Colonic mucosa (tissue), 4 donors: ENCODE measurements at places on chromosomes 3 and 15.

GRCh38 chr3:54376939-54377578 lies 254.7 kb downstream of the CACNA2D3 start:
- no peak for DNase-seq

DNA sequence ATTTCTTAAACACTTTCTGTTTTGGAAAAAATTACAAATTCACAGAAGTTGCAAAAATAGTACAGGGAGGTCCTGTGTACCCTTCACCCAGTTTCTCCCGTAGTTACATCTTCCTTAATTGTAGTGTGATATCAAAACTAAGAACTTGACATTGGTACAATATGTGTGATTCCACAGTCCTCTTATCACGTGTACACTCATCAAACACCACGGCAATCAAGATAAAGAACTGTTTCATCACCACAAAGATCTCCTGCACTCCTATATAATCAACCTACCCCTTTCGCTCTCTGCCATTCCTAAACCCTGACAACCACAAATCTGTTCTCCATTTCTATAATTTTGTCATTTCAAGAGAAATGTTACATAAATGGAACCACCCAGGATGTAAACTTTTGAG lies 31.4 kb downstream of the POMGNT2 start:
- DNase-seq: no peak

DNA sequence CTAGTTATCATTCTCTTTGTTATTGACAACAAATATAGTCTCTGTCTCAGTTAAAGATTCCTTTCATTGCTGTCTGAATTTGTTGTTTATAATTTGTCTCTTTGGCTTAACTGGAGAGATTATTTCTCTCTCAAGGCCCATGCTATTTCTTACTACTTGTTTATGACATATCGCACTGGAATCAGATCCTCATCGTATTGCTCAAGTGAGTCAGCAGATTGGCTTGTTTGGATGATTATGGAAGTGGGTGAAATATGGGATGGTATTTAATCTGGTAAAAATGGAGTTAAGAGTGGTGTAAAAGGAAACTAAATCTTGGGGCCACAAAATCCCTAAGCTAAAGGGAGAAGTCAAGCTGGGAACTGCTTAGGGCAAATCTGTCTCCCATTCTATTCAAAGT lies 613.1 kb downstream of the SI start:
- no peak for DNase-seq

- no peak for DNase-seq
These were observed 19.8 kb downstream of the SYNM start for GRCh38 chr15:99124641-99125040.

DNA sequence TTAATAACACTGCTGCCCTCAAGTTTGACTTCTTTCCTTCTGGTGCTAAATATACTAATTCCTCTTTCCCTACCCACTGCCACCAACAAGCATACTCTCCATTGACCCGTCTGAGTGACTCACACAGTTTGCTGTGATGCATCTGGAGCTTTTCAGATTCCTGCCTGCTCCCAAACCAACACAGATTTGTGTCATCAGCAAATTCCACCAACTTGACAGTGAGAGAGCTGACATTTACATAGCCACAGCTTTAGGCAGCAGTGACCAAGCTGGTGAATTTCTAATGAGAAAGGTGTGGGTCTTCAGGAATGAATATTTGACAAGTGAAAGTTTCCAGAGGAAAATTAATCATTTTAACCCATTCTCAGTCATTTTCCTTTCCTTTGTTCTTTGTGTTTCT lies 96.5 kb upstream of the PRICKLE2 start:
- no peak for DNase-seq

DNA sequence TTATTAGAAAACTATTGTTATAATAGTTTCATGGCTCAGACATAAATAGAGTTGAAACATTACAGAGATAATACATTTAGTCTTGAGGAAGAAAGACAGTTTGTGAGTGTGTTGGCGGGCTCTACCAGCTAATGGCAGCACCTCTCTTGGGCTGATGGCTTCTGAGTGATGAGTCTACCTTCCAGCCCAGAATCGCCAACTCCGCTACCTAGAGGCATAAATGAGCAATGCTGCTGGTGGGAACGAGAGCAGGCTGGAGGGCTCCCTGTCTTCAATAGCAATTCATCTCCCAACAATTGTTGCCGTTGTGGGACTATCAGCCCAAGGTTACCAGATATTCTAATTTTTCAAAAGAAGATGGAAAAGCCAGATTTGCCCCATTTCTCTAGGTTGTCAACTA lies 388.7 kb downstream of the FOXP1 start:
- no peak for DNase-seq

DNA sequence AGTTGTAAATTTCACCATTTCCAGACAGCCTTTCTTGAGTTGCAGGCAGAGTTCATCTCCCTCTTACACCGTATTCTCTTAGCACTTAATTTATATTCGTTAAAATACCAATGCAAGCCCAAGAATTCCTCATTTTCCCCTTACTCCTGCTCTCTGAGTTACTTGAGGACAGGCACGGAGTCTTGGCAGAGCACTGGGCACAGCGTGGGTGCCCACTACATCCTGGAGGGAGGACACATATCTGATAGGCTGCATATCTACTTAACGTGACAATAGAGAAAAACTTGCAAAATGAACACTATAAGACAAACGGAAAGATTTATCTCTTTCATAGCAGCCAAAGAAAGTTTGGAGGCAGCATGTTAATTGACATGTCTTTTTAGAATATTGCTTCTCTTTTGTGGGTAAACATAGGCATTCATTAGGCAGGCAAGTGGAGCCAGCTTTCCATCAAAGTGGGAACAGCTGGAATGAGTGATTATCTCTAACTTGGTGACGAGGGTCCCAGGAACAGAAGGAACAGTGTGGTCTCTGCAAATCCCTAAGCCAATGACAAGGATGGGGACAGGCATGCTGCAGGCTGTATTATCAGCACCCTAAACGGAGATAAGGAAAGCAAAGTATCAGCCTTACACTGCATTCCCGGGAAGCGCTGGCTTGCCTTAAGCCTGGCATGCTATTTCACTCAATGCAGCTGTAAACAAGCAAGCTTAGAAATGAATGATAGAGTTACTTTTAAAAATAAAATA lies 116.5 kb downstream of the RTP4 start:
- DNase-seq: no peak

GRCh38 chr3:59717679-59718205 lies 667.9 kb upstream of the CFAP20DC start:
- no peak for DNase-seq

DNA sequence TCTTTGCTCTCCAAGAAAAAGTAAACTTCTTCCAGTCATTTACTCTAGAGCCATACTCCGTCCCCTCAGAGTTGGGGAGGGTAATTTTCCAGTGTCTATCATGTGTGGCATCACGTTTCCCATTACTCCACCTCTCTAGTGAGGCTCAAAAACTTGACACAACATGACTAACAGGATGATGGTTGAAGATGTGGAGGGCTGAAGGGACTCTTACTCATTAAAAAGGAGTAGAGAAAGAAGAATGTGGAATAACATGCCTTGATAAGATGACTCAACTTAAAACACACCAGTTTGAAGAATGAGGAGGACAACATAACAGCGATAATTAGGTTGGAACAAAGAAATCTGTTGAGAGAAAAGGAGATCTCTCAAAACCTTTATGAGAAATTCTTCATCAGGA lies 894.3 kb downstream of the OTOL1 start:
- no peak for DNase-seq

- DNase-seq: no peak
These were observed 41.2 kb downstream of the MYO5C start for GRCh38 chr15:52254391-52254790.

DNA sequence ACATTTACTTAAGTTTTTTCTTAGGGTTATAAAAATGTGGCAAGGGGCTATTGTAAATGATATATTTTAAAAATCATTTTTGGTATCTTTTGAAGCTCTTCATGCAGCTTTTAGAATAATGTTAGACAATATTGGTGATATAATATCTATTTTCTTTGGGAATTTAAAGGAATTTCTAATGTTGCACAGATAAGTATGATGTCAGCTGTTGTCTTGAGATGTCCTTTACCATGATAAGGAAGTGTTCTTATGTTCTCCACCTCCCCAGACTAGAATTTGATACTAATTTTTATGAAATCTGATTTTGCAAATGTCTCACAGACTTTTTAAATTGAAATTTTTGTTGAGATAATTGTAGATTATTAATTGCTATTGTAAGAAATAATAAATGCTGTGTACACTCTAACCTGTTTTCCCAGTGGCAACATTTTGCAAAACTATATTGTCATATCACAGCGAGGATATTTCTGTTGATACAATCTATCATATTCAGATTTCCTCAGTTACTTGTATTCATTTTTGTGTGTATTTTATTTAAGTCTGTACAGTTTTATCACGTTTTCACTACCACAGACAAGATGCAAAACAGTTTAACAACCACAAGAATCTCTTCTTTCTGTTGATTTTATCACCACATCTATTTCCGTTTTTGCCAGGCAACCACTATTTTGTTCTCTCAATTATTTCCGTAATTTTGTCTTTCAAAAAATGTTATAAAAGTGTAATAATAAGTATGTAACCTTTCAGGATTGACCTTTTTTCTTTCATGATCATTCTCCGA lies 55.4 kb downstream of the SPRED1 start:
- DNase-seq: no peak

GRCh38 chr3:36812240-36812639 lies 47.9 kb upstream of the DCLK3 start:
- no peak for DNase-seq

DNA sequence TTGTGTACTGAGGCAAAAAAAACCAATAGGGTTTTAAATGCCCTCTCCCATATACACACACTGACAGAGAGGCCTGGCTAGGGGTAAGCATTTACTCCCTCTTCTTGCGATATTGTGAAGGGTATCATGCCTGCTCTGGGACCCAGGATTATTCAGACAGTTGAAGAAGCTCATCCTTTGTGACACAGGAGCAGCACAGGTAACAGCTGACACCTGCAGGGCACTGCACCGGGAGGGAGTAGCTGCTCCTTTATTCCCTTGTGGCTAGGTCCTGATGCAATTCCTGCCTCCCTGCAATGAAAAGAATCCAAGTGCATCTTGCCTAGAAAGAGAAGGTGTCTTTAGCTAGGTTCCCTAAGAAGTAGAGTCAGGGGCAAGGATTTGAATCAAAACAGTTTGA lies 23.4 kb downstream of the POMGNT2 start:
- DNase-seq: no peak
